Heart right ventricle (tissue), 16 donors: ENCODE measurements at places on chromosomes 11 and 22. TPM values are rescaled to one million over a fixed set of nuclear protein-coding genes. Genes with fewer than 3 reads are reported as not detected.

DNA sequence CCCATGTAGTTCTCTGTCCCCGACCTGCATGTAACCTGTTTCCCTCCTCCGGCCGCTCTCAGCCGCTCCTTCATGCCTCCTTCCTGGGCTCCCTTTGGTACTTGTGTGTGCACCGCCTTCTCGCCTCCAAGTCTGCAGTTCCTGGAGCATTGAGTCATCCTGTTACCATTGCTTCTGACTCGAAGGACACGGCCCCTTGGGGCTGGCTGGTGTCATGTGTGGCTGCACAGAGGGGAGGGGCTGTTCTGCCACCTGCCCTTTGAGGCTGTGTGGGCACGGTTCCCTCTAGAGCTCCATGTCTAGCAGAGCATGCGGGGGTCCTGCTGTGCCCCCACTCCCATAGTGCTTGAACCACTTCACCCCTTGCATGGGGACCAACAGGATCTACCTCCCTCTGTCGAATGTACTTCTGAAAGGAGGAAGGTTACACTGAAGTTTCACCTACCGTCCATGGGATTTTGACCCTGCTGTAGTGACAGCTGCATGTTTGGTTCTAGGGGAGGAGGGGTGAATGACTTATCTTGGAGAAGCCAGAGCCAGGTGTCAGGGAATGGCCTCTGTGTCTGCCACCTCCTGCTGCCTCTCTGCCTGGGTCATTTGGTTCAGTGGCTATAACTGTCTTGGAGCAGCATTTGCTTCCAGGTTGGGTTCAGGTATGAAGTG lies 39.6 kb downstream of the BCR start:
- no peak for DNase-seq

- no peak for DNase-seq
These were observed 26.6 kb downstream of the RELT start for GRCh38 chr11:73402834-73403185.

DNA sequence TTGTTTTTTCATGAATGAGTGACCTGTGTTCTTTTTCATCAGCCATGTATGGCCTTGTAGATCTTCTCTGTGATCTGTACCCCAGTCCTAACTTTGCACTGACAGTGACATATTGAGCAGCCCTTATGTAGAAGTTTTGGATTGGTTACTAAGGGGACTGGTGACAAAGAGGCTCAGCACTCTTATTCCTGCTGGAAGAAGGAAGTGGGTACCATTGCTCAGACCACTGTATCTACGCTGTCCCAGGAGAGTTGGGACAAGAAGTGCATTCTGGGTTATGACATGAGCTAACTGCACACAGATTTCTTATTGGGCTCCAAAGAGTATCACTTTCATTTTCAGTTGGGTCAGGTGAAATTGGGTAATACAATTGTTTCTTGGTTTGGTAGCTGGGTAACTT lies 107.8 kb upstream of the RASSF10 start:
- no peak for DNase-seq

- peak; percentile 54 for DNase-seq
These were observed 60.0 kb downstream of the PKNOX2 start for GRCh38 chr11:125224391-125225021.

Gene CFAP300
- not detected for total RNA-seq

DNA sequence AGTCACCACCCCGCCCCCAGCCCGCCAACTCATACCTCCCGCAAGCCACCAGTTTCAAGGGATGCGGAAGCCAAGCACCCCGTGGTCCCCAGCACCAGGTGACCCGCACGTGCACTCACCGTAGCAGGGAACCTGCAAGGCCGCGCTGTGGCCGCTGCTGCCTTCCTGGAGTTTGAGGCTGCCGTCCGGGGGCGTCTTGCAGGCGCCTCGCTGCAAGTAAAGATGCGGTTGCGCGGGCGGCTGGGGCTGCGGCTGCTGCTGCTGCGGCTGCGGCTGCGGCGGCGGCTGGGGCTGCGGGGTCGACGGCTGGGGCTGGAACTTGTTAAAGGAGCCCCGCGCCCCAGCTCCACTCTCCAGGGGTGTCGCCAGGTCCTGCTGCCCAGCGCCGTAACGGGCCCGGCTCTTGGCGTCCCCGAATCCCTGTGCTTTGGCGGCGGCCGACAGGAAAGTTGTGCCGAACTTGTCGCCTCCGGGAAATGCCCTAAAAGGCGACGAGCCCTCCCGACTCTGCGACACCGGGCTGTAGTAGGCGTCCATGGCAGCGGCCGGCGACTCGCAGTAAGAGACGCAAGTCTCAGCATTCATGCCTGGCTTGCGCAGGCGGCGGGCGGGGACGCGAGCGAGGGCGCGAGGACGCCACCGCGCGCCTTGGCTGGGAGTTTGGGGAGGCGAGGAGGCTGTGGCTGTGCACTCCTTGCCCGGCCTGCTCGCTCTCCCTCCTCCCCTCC lies at the start of gene ALX4:
TSS of gene ALX4 (minus strand) at position 662 of the 728 bp plus-strand sequence. CDS start at position 585, 77 bp downstream.
- DNase-seq: peak; percentile 21

Gene SAA4
- not detected for total RNA-seq
